Endodermal cell (in vitro differentiated cells): ENCODE measurements at places on chromosomes 4 and X. TPM values are rescaled to one million over a fixed set of nuclear protein-coding genes. Genes with fewer than 3 reads are reported as not detected.

The RNF4 gene
- total RNA-seq, result 67.4 and 73.2 TPM in 2 replicates

The RAB33B gene
- 8.7 and 9.0 TPM in 2 replicates for total RNA-seq

DNA sequence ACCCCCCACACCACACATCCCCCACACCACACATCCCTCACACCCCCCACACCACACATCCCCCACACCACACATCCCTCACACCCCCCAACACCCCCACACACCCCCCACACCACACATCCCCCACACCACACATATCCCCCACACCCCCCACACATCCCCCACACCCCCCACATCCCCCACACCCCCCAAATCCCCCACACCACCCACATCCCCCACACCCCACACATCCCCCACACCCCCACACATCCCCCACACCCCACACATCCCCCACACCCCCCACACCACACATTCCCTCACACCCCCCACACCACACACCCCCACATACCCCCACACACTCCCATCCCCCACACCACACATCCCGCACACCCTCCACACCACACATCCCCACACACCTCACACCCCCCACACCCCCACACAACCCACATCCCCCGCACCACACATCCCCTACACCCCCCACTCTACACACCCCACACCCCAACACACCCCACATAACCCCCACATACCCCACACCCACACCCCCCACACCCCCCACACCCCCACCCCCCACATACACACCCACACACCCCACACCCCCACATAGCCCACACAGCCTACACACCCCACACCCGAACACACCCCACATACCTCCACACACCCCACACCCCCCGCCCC, 172.9 kb downstream of the DCLK2 start:
- no peak for DNase-seq

- DNase-seq, result no peak
Measured at GRCh38 chrX:111634823-111635729, 45.9 kb upstream of the ALG13 start.

- DNase-seq, result no peak
Measured at GRCh38 chrX:72271091-72271788, 5.8 kb downstream of the RPS4X start.

GRCh38 chrX:25204182-25204581, 188.4 kb upstream of the ARX start:
- DNase-seq, result no peak

GRCh38 chr4:25702848-25703247, 47.2 kb downstream of the SLC34A2 start:
- no peak for DNase-seq

- DNase-seq, result no peak
Measured at GRCh38 chrX:134600714-134601113, 57.6 kb downstream of the PLAC1 start.

DNA sequence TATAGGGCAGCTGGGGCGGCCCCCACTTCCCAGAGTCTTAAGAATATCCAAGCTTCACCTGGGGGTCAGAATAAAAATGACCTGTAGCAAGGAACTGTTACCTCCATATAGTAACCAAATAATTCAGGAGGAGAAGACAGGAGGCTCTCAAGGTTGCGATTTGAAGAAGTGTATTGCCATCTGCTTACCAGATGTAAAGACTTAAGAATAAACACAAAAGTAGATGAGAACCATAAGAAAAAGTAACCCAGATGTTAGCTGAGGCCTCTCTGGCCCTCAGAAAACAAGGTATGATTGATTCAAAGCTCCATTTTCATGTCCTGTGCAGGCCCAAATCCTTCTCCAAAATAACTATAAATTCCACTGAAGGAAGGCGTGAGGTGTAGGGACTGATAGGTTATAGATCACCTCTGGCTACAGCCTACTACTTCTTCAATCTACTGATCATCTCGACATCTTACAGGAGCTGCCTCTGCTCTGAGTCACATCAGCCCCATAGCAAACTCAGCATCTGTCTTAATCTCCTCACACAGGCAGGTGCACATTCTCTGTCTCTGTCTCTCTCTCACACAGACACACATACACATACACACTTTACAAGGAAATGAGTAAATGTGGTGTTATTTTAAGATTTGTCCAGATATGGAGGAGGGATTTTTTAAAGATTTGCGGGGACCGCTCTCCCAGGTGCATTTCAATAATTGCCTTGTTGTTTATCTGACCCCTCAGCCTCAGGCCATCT, 193.9 kb upstream of the EDNRA start:
- no peak for DNase-seq

The HTRA3 gene
- 4.4 and 4.6 TPM in 2 replicates for total RNA-seq

DNA sequence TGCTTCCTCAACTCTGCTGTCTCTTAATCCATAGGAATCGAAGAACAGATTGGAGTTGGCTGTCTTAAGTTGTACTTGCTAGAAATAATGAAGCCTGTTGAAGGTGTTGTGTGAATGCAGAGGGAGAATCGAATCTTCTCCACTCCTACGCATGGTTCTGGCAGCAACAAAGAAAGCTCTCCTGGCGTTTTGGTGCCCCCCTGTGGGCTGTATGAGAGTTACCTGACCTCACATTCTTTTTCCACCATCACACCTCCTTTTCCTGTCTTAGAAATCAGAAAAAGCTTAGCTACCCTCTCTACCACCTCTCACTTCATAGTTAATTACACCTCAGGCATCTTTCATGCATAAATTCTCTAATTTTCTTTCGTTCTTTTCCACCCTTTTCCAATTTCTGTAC, 16.3 kb downstream of the KLF8 start:
- DNase-seq, result peak; percentile 78

The ZFP42 gene
- 7.9 to 32.2 TPM (median 30.9 TPM) in 3 replicates for total RNA-seq

The GSPT2 gene
- 16.6 to 21.9 TPM (median 21.3 TPM) in 3 replicates for total RNA-seq

The RAB39B gene
- total RNA-seq, result 3.3 to 5.4 TPM (median 5.1 TPM) in 3 replicates

DNA sequence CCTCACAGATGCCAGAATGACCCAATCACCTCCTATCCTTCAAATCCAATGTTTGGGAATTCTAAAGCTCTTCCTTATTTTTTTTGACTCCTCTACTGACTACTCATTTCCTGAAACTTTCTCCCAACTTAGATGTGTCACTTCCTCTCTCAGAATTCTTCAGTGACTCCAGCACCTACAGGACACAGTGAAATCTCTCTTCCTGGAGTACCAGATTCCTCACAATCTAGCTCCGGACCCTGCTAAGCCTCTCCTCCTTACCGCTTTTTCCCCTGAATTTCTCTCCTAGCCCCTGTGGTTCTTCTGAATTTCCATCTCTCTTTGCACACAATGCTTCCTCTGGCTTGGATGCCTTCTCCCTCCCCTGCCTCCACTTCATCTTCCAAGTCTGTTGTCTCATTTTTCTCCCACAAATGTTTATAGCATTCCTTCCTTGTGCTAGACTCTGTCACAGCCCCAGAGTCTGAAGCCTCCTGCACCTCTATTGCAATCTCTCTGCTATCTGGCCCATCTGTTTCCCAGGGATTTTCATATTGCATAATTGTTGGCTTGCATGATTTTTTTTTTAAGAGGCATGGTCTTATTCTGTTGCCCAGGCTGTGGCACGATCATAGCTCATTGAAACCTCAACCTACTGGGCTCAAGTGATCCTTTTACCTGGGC, 80.1 kb downstream of the ANAPC4 start:
- no peak for DNase-seq

DNA sequence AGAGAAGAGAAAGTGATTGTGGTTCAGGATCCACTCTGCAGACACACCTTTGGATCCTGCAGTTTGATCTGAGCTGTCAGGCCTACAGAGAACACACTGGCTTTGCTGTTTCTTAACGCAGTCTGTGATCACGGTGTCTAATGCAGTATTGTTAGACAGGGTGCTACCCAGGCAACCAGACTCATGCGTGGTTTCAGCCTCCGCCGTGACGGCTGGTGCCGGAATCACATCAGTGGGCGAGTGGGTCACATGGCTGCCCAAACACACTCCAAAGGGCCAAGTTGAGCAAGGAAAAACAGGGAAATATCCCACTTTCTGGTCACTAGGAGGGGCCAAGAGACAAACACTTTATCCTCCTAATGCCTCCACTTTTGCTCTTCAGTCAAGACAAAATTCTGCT, 27.5 kb downstream of the CCDC149 start:
- DNase-seq, result no peak

DNA sequence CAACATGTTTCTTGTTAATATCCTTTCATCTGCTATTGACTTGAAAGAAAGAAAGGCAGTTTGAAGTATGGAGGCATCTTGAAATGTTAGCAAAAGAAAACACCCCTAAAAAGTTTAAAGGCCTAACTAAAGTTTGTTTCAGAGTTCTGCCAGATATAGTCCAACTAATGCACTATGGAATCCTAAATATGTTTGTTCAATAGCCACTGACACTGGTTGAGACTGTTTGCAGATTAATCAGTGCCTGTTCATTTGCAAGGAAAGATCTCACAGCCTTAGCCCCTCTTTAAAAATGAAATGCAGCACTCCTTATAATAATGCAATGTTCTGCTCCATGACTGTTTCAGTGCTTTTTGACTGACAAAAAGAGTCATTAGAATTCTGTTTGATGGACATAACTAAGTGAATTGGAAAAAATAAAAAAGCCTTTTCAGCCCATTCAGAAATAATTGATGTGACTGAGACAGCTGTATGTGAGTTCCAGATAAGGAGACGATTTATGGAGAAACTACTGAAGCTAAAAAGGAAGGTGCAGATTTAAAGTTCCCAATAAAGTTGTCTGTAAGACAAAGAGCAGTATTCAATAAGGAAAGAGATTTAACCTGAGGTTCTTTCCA, 192.0 kb downstream of the PCDH7 start:
- no peak for DNase-seq

The BEND2 gene
- not detected in 2 replicates for total RNA-seq

The WDR19 gene
- total RNA-seq, result 59.8 to 61.5 TPM (median 60.2 TPM) in 3 replicates

DNA sequence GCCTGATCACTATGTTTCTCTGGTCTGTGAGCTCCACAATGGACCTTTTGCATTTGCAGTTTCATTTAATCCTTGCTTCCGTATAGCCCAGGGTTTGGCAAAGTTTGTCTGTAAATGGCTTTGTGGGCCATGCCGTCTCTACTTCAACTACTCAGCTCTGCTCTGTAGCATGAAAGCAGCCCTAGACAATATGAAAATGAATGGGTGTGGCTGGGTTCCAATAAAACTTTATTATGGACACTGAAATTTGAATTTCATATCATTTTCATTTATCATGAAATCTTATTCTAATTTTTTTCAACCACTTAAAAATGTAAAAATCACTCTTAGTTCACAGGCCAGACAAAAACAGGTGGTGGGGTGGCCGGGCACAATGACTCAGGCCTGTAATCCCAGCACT, 41.5 kb downstream of the ACE2 start:
- DNase-seq, result no peak

The TRIM75 gene
- not detected in 3 replicates for total RNA-seq

- no peak for DNase-seq
Measured at GRCh38 chr4:110514889-110515479, 39.0 kb downstream of the ENPEP start.

GRCh38 chr4:101792056-101792590, 1.6 kb downstream of the BANK1 start:
- DNase-seq, result no peak

DNA sequence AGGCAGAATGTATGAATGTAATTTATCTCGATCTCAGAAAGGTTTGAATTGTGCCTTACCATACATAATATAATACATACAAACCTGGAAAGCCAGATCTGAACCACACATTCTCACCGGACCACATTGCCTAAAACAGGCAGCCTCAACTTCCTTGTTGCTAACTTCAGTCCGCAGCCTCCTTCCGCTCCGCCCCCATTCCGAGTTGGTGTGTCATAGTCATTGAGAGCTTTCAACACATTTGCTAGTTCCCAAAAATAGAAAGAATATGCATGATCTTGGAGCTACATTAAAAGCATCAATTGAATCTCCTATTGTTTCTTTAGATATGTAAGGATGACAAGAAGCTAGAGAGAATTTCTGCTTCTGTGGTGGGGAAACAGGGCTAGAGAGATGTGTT, 127.2 kb downstream of the ARHGEF9 start:
- no peak for DNase-seq

DNA sequence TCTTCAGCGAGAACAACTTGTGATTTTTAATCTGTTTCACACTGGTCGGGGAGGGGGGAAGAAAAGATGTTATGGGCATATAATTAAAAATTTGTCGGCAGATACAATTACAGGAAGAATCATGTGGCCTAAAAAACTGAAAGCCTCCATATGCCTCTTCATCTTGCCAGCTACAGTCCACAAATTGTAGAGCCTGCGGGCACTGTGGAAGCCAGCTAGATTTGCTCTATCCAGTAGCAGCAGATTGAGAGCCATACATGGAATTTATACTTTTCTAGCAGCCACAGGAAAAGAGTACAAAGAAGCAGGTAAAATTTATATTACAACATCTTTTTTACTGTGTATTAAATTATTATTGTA, 147.3 kb downstream of the TBL1X start:
- DNase-seq, result no peak

DNA sequence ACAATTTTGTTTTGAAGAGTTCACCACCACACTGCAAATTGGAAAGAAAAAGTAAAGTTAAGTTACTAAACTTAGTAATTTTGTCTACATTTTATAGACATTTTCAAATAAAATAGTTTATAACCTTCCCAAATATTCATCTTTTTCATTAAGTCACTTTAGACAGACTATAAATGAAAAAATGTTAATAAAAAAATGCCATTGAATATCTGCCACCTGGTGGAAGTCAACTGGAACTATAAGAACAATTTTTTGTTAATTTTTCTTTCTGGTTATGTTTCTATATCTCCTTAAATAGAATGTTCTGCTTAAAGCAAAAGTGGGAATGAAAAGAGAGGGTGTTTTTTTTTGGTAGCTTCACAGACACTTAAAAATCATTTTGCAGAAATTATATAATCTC, 534.4 kb upstream of the PCDH10 start:
- no peak for DNase-seq

- no peak for DNase-seq
Measured at GRCh38 chr4:89753601-89754066, 83.3 kb downstream of the SNCA start.

The IL2 gene
- not detected in 2 replicates for total RNA-seq

The ADGRG2 gene
- total RNA-seq, result 9.3 and 9.4 TPM in 2 replicates

DNA sequence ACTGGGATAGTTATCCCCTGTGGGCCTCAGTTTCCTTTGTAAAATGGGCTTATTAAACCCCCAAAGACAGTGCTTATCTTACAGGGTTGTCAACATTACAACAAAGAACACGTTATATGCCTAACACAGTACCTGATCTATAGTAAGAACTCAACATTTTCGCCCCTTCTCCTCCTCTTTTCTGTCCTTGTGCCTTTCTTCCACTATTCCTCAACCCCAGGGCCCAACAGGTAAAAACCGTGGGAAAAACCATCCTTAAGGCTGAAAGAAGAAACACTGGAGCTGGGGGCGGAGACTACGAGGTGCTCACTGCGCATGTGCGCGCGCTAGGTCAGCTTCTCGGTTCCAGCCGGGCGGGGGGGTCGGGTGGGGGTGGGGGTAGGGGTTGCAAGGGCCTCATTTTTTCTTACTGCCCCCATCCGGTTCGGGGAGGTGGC, 426 bp upstream of the XIAP start:
- DNase-seq, result no peak

DNA sequence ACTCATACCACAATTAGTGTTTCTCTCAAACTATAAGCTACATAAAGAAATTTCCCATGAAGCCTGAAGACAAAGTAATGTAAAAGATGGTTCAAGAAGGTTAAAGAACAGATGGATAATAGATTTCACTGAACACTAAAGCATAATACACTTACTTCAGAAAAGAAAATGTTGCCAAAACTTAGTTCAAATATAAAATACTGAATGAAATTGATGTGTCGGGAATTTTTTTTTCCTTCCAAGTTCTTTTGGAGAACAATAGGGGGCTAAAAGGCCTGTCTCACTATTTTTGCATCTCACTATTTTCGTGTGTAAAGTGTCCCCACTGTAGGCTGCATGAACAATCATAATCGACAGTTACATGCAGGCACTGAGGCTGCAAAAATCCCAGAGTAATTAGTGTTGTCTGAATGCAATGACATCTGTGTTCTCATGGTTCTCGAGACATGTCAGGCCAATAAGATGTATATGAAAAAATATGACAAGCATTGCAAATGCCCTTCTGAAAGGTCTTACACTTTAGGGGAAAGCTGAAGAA, 11.9 kb upstream of the MAB21L2 start:
- DNase-seq, result no peak
